ENCODE measurements at places on chromosomes 6 and 20. TPM values are rescaled to one million over a fixed set of nuclear protein-coding genes. Genes with fewer than 3 reads are reported as not detected.
A peak's percentile ranks its signal among the peaks of the same experiment; 100 is the strongest.

Gene IMPG1
- 0.98 TPM for polyA plus RNA-seq

Gene IPCEF1
- 0.61 TPM for polyA plus RNA-seq

Gene MEA1
- 45.7 TPM for polyA plus RNA-seq

Gene TCFL5
- 7.7 TPM for polyA plus RNA-seq

Gene ZC3H12D
- polyA plus RNA-seq, result 0.50 TPM

Gene GRM1
- polyA plus RNA-seq, result 0.08 TPM

Gene SPTLC3
- 2.5 TPM for polyA plus RNA-seq

Gene CYP39A1
- polyA plus RNA-seq, result 2.1 TPM

Gene FABP7
- 0.90 TPM for polyA plus RNA-seq

Gene ZC2HC1B
- polyA plus RNA-seq, result not detected

GRCh38 chr20:13701486-13701885 lies 62.8 kb upstream of the TASP1 start:
- DNase-seq, result no peak

- no peak for DNase-seq
Observed at GRCh38 chr20:62755817-62756724, 40.2 kb upstream of the MRGBP start.

DNA sequence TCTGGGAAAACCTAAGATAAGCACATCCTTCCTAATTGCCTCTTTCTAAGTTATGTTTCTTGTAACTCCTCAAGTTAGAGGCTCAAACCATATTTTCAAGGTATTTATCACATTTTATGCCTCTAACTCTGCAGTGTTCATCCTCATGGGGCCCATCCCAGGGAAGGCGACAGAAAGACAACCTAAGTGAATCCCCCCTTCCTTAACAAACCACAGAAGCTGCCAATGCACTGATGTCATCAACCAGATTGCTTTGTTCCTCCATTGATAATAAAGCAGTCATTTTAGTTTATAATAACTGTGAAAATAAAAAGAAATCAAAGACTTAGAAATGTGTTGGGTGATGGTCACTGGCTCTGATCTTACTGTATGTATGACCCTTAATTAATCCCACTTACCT lies 119.5 kb upstream of the TCF21 start:
- no peak for DNase-seq

GRCh38 chr6:139853302-139853992 lies 479.0 kb upstream of the CITED2 start:
- no peak for DNase-seq

DNA sequence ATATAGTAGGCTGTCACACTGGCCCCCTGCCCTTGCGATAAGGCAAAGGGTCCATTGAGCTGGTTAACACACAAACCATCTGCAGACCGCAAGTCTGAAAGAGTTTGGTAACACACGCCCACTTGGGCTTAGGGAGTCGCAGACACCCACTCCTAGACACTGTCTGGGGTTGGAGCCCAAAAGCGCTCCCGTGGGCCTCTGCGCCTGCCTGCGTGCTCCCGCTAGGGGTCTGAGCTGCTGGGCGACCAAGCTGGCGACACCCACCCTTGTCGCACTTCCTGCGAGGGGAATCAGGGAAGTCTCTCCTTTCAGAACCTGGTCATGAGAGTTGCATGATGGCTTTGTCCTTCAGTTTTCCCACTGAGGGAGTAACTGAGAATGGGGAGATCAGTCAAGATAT lies 653.0 kb downstream of the HTR1B start:
- no peak for DNase-seq

GRCh38 chr6:89162047-89162371 lies 16.2 kb downstream of the PM20D2 start:
- DNase-seq, result peak; percentile 49

DNA sequence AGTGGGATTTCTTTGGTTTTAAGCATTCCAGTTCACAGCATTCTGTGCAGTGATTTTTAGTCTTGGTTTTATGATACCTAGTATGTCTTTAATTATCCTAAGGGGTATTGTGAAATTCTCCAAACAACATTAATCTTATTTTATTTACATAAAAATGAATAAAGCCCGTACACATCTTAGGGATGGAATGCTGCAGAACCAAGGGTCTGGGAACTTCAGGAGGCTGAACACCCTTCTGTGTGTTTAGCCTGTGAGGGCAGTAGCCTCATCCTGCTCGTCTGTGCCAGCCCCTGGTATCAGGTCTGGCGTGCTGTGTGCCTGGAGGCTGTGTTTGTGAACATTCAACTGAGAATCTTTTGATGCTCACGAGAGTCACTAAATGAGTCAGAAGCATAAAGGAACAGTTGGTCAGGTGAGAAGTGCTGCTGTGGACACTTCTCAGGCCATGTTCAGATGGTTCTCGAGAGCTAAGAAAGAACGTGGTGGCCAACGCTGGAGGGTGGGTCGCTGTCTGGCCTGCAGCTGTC lies 25.2 kb upstream of the C20orf204 start:
- DNase-seq, result no peak

DNA sequence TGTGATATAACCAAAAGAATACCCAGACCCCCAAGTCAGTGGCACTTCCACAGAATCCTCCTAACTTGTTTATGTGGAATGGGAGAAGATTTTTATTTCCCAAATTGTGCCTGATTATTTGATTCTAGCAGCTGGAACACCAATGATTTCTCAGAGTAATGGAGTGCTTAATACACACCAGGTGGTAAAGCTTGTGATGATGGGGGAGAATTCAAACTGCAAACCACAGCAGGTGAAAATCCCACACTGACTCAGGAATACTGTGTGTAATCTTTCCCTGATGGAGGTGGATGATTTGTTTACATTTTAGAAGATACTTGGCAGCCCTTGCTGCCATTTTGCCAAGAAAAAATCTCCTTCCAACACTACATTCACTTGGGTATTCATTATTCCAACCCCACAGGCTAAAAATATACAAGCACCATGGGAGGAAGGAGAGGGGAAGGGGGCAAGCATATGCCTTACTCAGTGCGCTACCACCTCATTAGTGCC lies 212.7 kb upstream of the PLN start:
- DNase-seq, result no peak

DNA sequence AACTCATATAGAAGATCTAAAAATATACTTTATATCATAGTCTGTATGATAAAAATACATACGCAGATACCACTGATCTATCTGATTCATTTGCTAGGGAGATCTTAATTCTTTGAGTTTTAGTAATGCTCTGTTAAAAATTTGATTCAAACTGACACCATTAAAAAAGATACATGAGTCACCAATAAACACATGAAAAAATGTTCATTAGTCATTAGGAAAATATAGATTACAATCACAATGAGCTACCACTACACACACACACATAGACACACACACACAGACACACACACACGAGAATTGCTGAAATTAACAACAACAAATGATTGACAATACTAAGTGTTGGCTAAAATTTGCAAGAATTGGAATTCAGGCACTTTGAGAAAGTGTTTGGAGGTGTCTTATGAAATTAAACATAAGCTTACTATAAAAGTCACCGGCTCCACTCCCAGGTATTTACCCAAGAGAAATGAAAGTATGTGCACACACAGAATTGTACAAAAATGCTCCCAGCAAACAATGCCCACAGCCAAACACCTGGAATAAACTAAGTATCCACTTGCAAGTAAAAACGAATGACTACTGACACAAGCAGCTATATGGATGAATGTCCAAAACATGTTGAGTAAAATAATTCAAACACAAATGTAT lies 117.7 kb upstream of the GGTLC1 start:
- no peak for DNase-seq

GRCh38 chr6:29976588-29977424 lies 34.5 kb downstream of the HLA-A start:
- peak; percentile 95 for DNase-seq

DNA sequence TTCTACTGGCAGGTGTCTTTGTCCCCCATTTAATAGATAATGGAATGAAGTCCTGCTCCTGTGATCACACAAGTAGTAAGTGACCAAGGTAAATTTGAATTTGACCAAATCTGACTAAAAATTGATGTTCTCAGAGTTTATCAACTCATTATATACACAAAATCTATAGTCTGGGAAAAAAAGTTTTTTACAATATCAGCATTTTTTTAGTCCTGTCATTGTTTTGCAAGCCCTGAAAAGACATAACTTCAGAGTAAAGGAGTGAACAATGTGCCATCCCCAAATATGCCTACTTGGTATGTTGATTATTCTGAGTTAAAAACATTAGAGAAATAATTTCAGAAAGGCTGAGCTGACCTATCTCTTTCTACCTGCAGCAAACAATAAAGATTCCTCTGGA lies 114.2 kb downstream of the C6orf58 start:
- no peak for DNase-seq

DNA sequence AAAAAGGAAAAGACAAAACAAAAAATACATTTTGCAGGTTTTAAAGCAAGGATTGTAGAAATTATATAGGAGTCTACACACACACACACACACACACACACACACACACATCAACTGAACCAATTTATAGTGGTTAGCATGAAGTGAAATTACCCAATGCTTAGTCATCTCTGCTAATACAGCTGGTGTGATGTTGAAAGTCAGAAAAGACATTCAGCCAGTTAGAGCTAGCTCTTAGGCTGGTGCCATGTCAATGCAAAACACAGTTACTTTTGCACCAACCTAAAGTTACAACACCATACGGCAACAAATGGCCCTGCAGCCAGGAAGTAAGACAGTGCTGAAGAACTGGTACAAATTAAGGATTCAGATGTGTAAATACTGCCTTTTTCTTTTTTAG lies 15.2 kb downstream of the FAM210B start:
- peak; percentile 65 for DNase-seq

DNA sequence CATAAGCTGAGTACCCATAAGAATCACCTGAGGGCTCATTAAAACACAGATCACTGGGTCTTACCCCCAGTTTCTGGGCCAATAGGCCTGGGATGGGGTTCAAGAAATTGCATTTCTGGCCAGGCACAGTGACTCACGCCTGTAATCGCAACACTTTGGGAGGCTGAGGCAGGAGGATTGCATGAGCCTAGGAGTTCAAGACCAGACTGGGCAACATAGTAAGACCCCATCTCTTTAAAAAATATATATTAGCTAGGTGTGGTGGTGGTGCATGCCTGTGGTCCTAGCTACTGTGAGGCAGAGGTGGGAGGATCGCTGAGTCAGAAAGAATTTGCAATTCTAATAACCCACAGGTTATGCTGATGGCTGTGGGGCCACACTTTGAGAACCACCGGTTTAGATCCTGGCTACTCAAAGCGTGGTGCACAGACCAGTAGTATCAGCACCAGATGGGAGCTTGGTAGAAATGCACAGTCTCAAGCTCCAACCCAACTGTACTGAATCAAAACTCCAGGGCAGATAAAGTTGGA lies 2.0 kb downstream of the CCM2L start:
- no peak for DNase-seq

DNA sequence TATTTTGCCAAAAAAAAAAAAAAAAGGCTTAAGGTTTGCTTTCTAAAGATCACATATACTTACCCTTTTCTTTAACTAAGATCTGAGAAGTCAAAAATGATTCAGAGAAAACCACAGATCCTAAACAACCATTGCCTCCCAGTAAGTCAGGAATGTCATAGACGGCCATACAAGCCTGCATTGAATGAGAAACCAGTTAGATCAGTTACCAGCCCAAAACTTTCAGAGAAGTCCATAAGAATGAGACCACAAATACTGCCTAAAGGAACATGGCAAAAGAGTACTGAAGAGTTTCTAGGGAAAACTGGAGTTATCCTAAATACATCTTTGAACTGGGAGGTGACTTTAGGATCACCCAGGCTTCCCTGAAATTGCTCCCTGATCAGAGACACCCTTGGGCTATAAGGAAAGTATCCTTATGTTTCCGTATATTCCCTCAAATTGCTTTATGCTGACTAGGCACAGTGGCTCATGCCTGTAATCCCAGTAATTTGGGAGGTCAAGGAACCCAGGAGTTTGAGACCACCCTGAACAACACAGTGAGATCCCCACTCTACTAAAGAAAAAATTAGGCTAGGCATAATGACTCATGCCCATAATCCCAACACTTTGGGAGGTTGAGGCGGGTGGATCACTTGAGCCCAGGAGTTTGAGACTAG lies 79.4 kb upstream of the SLC4A11 start:
- no peak for DNase-seq

DNA sequence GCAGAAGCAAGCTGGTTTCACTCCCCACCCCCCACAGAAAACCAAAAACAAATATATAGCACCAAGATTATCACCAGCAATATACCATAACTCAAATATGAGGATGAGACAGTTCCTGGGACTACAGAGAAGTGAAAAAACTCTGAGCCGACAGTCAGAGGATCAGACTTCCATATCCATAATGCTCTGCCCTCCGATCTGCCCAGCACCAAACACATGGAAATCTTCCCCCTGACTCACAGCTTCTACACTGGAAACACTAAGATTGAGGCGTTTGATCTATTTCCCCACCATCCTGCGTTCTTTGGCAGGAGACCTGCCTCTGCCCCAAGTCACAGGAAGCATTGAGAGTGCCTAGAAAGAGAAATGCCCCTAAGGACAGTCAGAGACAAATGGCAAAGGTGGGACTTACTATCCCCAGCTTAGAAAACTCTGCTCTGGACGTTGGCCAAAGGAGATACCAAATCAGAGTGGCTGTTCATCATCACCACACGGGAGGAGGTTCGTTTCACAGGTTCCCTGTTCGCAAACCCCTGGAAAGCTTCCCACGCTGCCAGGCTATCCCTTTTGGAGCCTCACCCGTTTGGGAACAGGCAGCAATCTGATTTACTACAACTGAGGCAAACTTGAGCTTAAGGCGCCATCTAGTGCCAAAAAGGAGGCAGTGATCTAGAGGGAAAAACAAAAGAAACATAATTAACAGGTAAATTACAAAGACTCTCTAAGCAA lies 48.7 kb upstream of the SRSF6 start:
- DNase-seq, result no peak

GRCh38 chr6:13689511-13690256 lies 22.0 kb downstream of the RANBP9 start:
- no peak for DNase-seq

DNA sequence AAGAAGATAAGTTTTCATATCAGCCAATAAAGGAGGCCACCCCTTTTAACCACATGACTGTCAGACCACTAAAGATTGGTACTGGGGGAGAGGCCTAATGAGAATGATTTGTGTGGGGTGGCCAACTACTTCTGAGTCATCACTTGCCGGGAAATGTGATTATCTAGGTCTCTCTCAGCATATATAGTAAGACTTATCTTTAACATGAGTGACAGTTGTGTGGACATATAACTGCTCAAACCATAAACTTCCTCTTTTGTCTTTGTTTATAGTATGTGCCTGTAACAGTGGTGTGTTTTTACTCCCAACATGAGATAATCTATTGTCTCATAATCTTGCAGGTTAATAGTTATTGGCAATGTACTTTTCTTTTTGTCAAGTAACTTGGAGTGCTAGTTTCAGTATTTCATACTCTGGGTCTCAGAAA lies 312.4 kb downstream of the CDKAL1 start:
- DNase-seq, result no peak

- DNase-seq, result no peak
Observed at GRCh38 chr6:29905286-29905685, 37.0 kb upstream of the HLA-A start.

- no peak for DNase-seq
Observed at GRCh38 chr6:54491431-54491830, 183.2 kb downstream of the TINAG start.

GRCh38 chr6:151649835-151650234 lies 156.0 kb downstream of the CCDC170 start:
- no peak for DNase-seq
